Kidney (tissue), 22 donors: ENCODE measurements at places on chromosomes 2 and 18.

DNA sequence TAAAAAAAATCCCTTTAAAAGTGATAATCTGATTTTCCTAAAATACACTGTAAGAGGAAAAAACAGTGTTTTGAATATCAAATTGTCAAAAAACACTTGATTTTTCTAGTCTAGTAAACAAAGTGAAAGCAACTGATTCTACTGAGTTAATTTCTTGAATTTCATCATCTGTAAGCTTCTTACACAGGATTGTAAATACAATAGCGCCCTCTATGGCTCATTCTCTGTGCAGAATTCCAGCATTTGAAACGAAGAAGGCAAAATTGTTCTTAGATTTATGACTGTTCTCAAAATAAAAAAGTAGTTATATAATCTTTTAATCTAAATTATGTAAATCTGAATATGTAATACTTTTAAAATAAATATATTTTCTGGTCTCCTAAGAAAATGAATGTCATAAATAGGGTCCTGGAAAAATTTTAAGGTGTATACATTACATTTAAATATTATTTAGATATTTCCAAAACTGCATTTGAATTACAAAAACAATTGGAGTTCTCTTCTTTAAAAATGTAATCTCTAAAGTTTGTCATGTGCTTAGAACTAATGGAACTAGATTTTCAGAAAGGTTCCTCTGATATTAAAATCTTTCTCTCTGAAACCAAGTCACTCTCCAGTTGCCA, 176.9 kb upstream of the MC4R start:
- peak; percentile 73 for DNase-seq

GRCh38 chr2:183996825-183997793, 601.2 kb upstream of the ZNF804A start:
- no peak for DNase-seq

- no peak for DNase-seq
Measured at GRCh38 chr18:63736876-63737275, 34.1 kb downstream of the SERPINB11 start.

- DNase-seq, result no peak
Measured at GRCh38 chr2:152425765-152426727, 91.1 kb downstream of the FMNL2 start.

GRCh38 chr2:19028587-19029375, 329.6 kb downstream of the OSR1 start:
- no peak for DNase-seq

- peak; percentile 53 for DNase-seq
Measured at GRCh38 chr18:79919089-79919488, 32.4 kb downstream of the SLC66A2 start.

- DNase-seq, result no peak
Measured at GRCh38 chr2:17583166-17583565, 42.7 kb downstream of the VSNL1 start.

DNA sequence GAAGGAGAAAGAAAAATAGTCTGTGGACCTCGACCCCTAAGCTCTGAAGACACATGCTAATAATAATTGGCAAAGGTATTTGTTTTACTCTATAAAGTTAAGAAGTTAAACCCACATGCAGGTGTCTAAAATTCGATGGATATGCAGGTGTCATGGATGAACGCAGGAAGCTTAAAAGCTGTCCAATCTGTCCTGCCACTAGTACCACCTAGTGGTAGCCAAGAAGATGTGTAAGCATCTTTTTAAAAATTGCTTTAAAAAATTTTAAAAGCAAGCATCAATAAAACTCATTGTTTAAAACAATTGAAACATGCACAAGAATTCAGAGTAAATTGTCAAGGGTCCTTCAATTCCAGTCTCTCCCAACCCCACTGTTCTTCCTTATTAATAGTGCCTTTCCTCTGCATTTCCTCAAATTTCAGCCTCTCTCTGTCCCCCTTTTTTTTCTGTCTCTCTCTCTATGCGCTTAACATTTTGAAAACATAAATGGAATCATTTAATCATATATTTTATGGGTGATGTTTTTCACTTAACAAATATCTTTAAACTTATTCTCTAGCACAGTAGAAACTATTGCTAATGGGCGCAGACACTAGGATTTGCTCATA, 30.6 kb upstream of the PPP3R1 start:
- no peak for DNase-seq

GRCh38 chr2:147663153-147663961, 181.5 kb upstream of the ACVR2A start:
- no peak for DNase-seq

DNA sequence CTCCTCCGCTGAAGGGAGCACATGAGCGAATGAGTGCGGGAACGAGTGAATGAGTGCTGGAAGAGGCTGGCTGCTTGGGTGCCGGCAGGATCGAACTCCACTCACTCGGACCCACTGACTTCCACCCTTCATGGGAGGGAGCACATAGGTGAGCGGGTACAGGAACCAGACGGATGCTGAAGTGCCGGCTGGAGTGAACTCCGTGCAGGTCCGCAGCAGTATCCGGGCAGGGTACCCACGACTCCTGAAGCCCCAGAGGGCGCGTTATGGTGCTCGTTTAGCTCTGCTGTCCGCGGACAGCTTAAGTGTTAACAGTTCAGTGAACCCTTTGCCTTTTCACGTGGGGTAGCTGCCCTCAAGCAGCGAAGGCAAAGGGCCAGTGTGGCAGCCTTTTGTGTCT, 23.2 kb downstream of the RPRM start:
- no peak for DNase-seq

DNA sequence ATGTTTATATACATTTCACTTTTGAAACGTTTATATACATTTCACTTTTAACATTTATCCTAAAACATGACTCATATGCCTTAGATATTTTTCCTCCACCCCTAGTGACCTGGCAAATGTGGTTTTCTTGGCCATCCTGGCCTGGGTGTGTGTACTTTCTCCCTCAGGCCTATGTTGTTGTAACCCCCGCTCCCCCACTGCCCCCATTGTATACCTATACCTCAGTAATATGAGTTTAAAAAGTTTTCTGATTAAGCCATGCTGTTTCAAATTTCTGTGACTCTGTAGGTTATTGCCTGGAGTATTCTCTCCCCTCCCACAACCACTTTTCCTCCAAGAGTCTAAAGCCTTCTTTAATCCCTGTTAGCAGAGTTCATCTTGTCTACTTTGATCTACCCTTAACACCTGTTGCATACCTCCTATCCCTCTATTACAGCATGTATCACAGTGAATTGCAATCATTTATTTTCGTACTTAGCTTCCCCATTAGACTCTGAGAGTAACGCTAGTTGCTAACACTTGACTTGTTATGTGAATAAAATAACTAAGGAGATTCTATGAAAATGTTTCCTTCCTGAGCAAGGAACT, 67.9 kb downstream of the LCLAT1 start:
- DNase-seq, result no peak

DNA sequence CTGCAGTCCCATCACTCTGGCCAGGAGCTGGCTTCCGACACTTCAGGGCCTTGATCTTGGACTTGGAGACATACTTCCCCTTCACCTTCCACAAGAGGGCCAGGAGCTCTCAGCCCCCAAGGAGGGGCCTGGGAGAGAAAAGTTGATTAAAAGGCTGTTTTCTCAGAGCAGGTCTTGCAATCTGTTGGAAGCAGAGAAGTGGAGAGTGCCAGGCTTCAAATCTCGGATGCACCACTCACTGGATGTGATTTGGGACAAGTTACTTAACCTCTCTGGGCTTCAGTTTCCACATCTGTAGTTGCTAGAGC, 255.3 kb downstream of the CYP26B1 start:
- DNase-seq, result no peak

DNA sequence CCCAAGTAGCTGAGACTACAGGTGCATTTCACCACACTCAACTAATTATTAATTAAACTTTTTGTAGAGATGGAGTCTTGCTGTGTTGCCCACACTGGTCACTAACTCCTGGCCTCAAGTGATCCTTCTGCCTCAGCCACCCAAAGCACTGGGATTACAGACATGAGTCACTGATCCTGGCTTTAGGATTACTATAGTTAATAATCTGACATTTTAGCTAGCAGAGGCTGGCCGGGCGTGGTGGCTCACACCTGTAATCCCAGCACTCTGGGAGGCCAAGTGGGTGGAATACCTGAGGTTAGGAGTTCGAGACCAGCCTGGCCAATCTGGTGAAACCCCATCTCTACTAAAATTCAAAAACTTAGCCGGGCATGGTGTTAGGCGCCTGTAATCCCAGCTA, 39.5 kb downstream of the USP34 start:
- no peak for DNase-seq

DNA sequence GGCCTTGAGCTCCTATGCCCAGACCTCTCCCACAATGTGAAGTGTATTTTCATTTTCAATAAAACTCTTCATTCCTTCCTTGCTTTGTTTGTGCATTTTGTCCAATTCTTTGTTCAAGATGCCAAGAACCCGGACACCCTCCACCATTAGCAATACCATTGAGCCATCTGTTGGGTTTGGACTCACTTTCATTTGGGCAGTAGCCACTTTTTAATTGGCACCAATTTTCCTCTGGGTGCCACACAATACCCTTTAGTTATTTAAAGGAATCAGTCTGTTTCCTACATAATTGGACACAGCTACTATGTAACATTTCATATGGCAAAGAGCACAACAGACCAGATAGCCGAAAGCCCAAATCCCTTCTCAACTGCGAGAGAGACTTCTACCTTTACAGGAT, 22.5 kb upstream of the SLC35G4 start:
- no peak for DNase-seq

DNA sequence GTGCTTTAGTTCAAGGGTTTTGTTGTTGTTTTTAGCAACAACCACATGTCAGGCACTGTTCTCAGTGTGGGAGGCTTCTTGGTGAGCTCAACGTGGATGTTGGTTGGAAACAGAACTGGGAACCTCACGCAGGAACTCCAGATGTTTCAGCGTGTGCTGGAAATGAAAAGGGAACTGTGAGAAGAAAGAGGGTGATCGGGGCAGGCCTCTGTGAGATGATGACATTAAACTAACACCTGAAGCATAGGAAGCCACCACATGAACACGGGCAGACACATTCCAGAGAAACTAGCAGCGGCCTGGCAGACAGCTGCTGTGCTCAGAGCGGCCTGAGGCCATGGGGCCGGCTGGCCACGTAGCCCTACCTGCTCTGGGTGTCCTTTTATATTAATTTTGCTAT, 66.4 kb downstream of the COA5 start:
- no peak for DNase-seq

DNA sequence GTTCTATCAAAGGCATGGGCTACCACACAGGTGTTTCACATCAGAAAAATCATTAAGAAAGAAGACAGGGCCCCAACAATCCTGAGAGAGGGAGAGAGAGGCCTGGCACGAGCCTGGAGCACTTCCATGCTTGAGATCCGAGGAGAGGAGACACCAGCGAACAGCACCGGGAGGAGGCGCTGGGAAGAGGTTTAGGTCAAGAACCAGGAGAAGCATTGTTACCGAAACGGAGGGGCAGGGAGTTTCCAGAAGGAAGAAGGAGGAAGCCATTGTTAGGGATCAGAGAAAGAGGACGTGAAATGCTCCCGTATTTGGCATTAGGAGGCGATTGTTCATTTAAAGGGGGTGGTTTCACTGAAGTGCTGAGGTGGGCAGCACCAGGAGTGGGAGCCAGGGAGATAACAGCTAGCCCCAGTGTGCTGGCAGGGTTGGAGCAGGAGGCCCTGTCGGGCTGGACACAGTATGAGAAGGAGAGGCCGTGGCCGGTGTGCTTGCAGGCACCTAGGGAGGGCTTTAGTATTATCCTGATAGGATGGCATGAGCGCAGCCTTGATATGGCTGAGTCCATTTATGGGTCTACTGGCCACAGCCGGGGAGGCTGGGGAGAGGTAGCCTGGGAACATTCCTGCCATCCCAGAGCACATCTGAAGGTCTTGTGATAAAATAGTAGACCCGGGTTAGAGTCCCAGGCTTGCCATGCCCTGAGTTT, 244.9 kb downstream of the KLHL29 start:
- peak; percentile 67 for DNase-seq

DNA sequence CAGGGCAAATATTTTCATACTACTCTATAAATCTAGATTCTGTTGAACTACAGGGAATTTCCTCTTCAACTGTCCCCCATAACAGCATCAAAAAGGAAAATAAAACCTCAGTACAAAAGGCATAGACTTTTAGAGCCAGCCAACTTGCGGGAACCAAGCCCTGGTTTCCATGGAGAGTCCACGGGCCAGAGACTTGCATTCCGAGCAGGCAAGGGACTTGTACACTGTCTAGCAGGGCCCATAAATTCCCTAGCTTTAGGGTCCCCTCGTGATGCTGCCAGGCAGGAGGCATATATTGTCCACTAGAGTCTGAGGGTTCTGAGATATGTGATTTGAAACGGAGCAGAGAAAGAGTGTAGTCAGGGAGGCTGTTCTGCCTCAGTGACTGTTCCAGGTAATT, 153.1 kb upstream of the SLC14A2 start:
- peak; percentile 52 for DNase-seq

- no peak for DNase-seq
Measured at GRCh38 chr2:234958746-234959395, 7.1 kb downstream of the SH3BP4 start.

GRCh38 chr2:126644630-126645191, 11.2 kb upstream of the GYPC start:
- no peak for DNase-seq

DNA sequence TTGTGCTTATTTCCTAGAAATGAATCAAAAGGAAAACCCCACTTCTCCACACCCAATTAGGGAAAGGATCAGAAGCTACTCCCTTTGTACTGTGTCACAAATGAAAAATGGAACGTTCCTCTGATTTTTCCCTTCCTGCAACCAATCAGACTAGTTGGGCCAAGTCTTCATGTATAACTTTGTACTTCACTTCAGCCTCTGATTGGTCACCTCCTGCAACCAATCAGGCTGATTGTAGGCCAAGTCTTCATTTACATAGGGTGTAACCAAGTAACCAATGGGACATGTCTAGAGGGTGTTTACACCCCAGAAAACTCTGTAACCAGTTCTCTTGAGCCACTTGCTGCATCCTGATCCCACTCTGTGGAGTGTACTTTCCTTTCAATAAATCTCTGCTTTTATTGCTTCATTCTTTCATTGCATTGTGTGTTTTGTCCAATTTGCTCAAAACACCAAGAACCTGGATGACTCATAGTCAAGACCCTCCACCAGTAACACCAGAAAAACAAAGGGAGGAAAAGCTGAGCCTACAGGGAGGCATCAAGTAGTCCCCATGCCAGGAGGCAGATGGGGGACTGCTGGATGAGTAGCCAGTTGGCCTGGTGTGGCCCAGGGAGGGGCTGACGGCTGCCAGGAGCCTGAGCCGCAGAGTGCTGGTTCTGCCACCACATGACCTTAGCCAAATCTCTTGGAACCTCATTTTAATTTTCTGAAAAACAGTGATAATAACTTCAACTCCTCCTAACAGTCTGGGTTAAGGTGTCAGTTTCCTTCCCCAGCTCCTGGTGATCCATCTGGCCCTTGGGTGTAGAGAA, 46.1 kb downstream of the SOWAHC start:
- DNase-seq, result no peak

DNA sequence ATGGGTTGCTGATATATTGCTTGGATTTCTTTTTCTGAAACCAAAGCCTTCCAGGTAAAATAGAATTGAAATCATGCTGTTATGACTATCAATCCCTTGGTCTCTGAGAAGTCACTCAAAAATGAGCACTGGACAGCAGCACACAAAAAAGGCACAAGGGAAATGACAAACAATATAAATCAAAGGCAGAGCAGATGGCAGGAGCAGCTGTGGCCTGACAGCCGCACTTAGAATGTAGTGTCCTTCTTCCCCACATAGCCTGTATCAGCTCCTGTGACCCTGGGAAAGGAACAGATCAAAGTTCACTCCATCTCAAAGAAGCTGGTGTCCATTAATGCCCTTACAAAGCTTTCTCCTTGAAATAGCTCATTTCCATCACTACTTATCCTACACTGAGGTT, 326.7 kb downstream of the SUCLG1 start:
- no peak for DNase-seq

- DNase-seq, result no peak
Measured at GRCh38 chr2:100425573-100426383, 8.3 kb upstream of the CHST10 start.

GRCh38 chr2:138421315-138421970, 80.1 kb upstream of the SPOPL start:
- DNase-seq, result no peak
